Activated T-helper 2 cell treated with anti-CD3 and anti-CD28 coated beads, Interferon-gamma antibody, Interleukin-2, Interleukin-4, amounts not matched to agents 10 μg/mL and 5 μg/mL and 100 μg/mL, durations not matched to agents 14 hours and 24 hours and 36 hours (primary cell): ENCODE measurements at places on chromosomes 7 and 10. TPM values are rescaled to one million over a fixed set of nuclear protein-coding genes. Genes with fewer than 3 reads are reported as not detected.

DNA sequence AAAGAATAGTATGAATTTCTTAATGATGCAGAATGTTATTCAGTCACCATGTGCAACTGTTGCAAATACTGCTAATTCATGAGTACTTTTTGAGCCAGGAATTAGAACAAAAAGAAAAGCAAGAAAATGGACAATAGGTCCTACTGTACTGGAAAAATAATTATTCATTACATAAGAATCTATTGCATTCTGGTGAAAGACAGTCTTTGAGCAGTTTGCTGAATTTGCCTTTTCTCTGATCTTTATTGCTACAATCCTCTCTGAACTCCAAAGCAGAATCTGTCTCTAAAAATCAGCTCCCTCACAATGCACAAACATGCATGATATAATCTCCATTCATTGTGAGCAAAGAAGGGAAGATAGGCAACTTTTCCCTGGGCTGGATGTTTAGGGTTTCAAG is 12.8 kb downstream of the IFIT2 start:
- no peak overlapping the region for H3K4me3 ChIP-seq
- no peak overlapping the region for H3K27ac ChIP-seq

- H3K27ac ChIP-seq = peak overlapping the region; percentile 81
- no peak for DNase-seq
- peaks cover 5% of the 10 kb centered on the region for H3K27me3 ChIP-seq
- H3K36me3 ChIP-seq = no peaks in the 10 kb centered on the region
These were observed 1.2 kb downstream of the ZMYND11 start for GRCh38 chr10:136465-136762.

DNA sequence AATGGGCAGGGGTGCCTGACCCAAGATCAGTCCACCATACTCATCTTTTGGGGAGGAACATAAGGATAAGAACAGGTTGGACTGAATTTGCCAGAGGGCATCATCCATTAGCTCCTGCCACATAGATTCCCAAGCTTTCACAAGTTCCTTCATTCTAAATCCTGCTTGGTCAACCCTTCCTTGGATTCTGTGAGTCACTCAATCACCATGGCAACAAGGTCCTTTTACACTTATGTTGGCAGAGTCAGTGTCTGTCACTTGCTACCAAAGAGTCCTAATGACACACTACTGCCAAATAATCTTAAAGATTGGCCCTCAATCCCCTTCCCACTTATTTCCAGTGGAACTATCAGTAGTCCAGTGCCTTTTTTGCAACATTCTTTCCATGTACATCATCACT is 5.0 kb upstream of the LGI1 start:
- DNase-seq = no peak
- H3K4me1 ChIP-seq = peaks cover 2% of the 10 kb centered on the region
- no peak overlapping the region for H3K4me3 ChIP-seq
- peaks cover 29% of the 10 kb centered on the region for H3K27me3 ChIP-seq
- H3K27ac ChIP-seq = no peak overlapping the region

GRCh38 chr7:138875794-138876193 is 77.8 kb upstream of the ATP6V0A4 start:
- H3K27me3 ChIP-seq = peaks cover 2% of the 10 kb centered on the region
- H3K4me3 ChIP-seq = no peak overlapping the region
- DNase-seq = peak; percentile 75
- H3K36me3 ChIP-seq = no peaks in the 10 kb centered on the region

C7orf33 gene
- not detected in 2 replicates for total RNA-seq

IMMP2L gene
- total RNA-seq = 12.4 and 20.0 TPM in 2 replicates

DNA sequence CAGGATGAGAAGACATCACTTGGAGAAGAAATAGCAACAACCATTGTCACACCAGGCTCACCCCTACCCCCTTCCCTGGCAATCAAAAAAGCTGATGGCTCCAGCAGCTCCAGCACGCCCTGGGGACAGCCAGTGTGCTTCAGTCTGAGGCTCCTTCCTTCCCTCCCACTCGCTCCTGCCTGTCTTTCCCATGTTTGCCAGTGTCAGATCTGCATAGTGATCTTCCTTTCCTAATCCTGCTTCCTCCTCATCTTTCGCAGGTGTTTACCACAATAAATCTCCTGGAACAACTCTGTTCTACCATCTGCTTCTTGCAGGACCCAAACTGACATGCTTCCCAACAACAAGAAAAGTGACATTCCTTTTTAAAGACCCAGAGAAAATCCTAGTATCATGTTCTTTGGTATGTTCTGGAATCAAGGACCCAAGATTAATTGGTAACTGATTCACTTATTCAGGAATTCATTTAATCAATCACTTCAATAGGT is 57.1 kb downstream of the STEAP1B start:
- no peaks in the 10 kb centered on the region for H3K36me3 ChIP-seq
- peaks cover 16% of the 10 kb centered on the region for H3K4me1 ChIP-seq
- no peak overlapping the region for H3K4me3 ChIP-seq
- no peak overlapping the region for H3K27ac ChIP-seq
- DNase-seq = no peak
- H3K27me3 ChIP-seq = peaks cover 19% of the 10 kb centered on the region

IGF2BP3 gene
- total RNA-seq = 16.6 and 18.2 TPM in 2 replicates

DNA sequence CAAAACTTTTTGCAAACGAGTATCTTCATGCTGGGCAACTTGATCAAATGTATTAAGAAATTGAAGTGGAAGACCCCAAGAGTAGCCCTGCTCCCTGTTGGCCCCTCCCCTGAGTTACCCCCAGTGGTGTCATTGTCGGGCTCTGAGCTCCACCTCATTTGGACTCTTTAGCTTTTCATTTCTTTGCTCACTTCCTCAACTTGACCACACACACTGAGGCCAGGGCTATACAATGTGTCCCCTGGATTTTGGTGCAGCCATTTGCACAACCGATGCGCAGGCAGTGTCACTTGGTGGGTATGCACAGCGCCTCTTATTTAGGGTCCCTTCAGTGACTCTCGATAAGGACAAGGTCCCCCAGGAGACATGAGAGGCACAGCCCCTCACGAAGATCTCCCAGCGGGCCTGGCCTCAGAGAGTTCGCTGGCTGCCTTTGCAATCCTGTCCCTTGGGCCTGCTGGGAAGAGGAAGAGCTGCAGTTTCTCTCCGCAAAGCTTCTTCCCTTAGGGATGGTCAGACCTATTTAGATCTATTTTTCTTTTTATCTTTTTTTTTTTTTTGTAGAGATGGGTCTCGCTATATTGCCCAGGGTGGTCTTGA is 2.5 kb upstream of the MUC3A start:
- H3K36me3 ChIP-seq = no peaks in the 10 kb centered on the region
- DNase-seq = no peak

- no peak for DNase-seq
- no peaks in the 10 kb centered on the region for H3K36me3 ChIP-seq
- no peak overlapping the region for H3K4me3 ChIP-seq
- no peak overlapping the region for H3K27ac ChIP-seq
These were observed 253.8 kb downstream of the CREB5 start for GRCh38 chr7:28666154-28666553.

DNA sequence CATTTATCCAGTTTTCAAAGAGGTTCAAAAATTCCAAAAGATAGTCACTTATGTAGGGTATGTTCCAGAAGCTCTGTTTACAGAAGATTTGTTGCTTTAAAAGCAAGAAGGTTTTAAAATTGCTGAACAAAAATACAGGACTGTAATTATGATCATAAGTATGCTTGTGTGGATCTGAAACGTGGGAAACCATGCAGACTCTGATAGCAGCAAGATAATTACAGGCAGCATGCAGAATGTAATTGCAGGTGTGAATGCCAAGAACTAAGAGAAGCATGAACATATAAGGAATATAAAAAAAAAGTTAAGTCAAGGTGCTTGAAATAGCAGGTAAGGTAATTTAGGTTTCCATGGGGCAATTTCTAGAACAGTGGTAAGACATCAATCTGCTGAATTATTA is 405.7 kb downstream of the ARL4A start:
- no peaks in the 10 kb centered on the region for H3K36me3 ChIP-seq
- H3K4me1 ChIP-seq = no peaks in the 10 kb centered on the region
- no peak for DNase-seq
- no peak overlapping the region for H3K27ac ChIP-seq
- H3K27me3 ChIP-seq = no peaks in the 10 kb centered on the region
- H3K4me3 ChIP-seq = no peak overlapping the region

DNA sequence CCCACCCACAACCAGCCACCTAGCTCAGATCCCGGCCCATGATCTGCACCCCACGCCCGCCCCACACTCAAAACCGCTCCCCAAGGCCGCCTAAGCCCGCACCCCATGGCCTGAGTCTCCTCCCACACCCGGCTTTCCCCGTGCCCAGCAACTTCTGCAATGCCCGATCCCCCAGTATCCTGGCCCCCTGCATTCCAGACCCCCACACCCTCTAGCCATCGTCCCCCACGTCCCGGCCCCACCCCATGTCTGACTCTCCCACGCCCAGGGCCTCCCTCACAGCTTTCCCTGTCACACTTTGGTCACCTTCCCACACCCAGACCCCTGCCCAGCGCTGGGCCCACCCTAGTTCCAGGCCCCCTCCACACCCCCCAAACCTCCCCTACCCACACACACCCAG is 20.1 kb upstream of the FXYD4 start:
- H3K4me1 ChIP-seq = peaks cover 37% of the 10 kb centered on the region
- DNase-seq = no peak
- no peaks in the 10 kb centered on the region for H3K36me3 ChIP-seq
- H3K4me3 ChIP-seq = no peak overlapping the region
- H3K27ac ChIP-seq = no peak overlapping the region
- H3K27me3 ChIP-seq = peaks cover 8% of the 10 kb centered on the region

DNA sequence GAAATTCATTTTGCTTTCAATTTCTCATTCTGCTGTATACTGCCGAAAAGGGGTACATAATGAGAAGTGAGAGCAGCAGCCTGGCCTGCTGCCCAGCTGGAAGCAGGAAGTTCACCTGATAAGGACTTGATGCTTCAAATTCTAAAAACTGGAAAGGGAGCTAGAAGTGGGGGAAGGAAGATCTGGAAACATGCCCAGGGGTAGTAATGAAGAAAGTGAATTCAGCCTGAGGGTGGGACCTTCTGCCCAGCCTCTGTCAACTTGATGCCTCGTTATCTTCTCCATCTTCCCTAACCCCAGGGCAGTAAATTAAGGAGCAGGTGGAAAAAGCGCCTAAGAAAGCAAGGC is 69.4 kb downstream of the ARMH3 start:
- H3K4me1 ChIP-seq = peaks cover 3% of the 10 kb centered on the region
- H3K27me3 ChIP-seq = no peaks in the 10 kb centered on the region
- no peak overlapping the region for H3K4me3 ChIP-seq
- H3K27ac ChIP-seq = no peak overlapping the region
- DNase-seq = no peak

CYP2C19 gene
- not detected in 2 replicates for total RNA-seq

DNA sequence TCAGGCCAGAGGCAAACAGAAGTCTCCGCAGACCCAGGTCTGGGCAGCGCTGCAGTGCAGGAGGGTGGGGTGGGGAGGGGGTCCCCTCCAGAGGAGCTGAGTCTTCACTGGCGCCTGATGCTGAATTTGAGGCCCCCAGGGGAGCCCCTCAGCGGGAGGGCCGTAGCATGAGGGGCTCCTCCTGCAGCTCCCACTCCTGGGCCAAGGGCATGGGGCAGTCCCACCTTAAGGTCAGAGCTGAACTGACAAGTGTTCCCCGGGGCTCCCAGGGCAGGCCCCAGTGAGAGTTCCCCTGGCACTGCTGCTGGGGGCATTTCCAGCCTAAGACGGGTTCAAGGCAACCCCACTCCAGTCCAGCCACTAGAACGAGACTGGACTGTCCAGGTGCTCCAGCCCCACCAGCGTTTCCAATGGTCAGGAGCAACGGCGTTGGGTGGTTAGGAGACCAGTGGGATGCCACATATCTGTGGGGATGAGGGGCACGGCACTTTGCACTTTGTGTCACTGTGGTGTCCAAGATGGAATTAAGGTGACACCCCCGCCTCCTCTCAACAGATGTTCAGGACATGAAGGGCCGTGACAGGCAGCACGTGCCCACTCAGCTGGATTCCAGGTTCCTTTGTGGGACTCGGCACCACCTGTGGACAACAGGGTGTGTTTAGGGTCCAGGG is 139.1 kb downstream of the PTPRN2 start:
- no peak overlapping the region for H3K27ac ChIP-seq
- H3K4me3 ChIP-seq = no peak overlapping the region
- no peak for DNase-seq
- no peaks in the 10 kb centered on the region for H3K27me3 ChIP-seq
- no peaks in the 10 kb centered on the region for H3K4me1 ChIP-seq
- H3K36me3 ChIP-seq = no peaks in the 10 kb centered on the region

GRCh38 chr7:100485471-100485876 is 1.7 kb downstream of the NYAP1 start:
- no peak for DNase-seq
- peaks cover 5% of the 10 kb centered on the region for H3K4me1 ChIP-seq
- H3K36me3 ChIP-seq = no peaks in the 10 kb centered on the region
- H3K4me3 ChIP-seq = no peak overlapping the region

EPHB6 gene
- 2.4 and 3.0 TPM in 2 replicates for total RNA-seq

PLEKHS1 gene
- total RNA-seq = not detected in 2 replicates
